ENCODE measurements at places on chromosomes 7 and 10.

GRCh38 chr10:69853064-69853463, 51.4 kb downstream of the COL13A1 start:
- no peak for DNase-seq

- DNase-seq: no peak
Observed at GRCh38 chr10:1663226-1663625, 74.1 kb downstream of the ADARB2 start.

DNA sequence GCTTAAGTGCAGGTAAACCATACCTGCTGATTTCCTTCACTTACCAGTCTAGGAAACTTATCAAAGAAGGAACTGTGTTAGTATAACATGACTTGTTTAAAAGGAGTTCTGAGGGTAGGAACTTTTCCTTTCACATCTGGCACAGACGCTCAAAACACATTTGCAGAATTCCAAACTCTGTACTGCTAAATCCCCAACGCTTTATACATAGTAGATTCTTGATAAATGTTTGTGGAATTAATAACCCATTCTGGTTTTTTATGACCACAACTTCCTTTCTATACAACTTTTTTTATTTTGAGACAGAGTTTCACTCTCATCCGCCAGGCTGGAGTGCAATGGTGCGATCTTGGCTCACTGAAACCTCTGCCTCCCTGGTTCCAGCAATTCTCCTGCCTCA, 7.7 kb upstream of the TRUB1 start:
- DNase-seq: peak; percentile 11

DNA sequence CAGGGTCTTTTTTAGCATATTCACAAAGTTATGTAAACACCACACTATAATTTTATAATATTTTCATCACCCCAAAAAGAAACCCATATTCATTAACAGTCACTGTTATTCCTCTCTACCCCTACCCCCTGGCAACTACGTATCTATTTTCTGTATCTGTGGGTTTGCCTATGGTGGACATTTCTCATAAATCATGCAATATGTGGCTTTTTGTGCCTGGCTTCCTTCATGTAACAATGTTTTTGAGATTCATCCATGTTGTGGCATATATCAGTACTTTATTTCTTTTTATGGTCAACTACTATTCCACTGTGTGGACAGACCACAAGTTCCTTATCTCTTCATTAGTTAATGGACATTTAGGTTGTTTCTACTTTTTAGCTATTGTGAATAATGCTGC, 59.1 kb upstream of the PAPSS2 start:
- no peak for DNase-seq

DNA sequence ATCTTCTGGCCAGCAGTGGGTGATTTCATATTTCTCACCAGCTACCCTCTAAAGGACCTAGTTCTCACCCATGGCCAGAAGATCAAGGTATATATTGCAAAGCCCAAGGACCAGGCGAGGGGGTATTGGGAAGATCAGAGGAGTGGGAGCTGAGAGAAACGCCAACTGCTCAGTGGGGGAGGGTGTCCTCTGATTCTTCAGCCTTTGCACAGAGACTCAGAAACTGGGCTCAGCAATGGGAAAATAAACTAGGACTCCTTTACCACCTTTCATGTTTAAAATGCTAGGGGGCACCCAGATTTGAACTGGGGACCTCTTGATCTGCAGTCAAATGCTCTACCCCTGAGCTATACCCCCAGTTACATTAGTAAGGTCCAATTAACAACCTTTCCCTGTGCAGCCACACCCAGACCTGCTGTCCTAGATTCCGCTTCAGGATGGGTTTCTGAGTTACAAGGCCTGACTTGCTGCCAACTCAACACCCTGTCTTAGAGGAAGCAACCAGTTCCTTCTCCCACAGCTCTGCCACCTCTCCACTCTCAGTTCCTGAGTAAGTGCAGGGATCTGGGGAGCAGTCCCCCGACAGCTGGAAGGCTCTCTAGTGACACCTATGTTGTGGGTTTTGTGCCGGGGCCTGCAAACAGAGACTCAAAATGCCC, 93.5 kb downstream of the ZNF783 start:
- no peak for DNase-seq

DNA sequence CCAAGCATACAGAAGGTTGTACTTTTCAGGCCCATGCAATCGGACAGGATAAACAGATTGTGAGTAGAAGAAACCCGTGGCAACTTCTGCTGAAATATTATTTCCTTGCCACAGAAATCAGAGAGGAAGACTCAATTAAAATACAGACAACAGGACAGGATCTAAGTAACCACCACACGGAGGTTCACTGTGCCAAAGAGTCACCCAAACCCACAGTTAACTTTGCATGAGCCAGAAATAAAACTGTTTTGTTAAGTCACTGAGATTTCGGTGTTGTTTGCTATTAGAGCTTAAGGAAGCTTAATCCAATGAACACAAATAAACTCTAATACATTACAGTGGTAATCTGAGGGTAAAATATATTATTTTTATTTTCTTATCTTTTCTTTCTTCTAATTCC, 14.0 kb downstream of the PNPLA8 start:
- no peak for DNase-seq

GRCh38 chr7:43296306-43296705, 183.9 kb downstream of the HECW1 start:
- no peak for DNase-seq

DNA sequence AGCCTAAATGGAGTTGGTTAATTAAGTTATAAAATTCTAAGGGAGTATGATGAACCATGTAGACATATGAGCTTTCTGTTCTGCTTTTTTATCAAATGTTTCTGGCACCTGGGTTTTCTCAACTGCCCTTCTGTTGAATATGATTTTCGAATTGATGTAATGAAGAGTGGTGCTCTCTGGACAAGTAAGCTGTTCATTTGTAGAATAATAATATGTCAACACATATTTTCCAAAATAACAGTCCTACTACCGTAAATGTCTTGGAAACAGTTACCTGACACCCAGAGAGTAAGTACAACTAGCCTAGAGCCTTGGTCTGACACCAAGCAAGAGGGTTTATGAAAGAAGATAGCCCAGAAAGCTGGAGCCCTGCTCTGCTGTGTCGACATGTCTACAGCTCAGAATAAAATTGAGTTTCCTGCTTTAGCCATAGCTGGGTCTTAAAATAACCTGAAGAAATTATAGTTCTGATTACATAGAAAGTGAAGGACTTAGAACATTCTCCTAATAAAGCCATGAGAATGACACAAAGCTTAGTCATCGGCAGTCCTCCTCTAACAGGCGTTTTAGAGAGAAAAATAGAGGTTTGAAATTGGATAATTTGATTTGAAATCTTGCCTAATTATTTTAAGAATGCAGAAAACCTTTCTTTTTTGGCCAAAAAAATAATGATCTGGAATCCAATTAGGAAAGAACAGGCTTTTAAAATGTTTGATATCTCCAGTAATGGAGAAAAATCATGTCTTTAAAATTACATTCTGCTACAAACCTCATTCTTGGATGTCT, 25.1 kb downstream of the HDAC9 start:
- peak; percentile 69 for DNase-seq

- no peak for DNase-seq
Observed at GRCh38 chr7:126589068-126589684, 663.6 kb downstream of the GRM8 start.
